ENCODE measurements at places on chromosomes 6 and 20.

- DNase-seq = no peak
Observed at GRCh38 chr6:37878150-37878710, 58.7 kb downstream of the ZFAND3 start.

DNA sequence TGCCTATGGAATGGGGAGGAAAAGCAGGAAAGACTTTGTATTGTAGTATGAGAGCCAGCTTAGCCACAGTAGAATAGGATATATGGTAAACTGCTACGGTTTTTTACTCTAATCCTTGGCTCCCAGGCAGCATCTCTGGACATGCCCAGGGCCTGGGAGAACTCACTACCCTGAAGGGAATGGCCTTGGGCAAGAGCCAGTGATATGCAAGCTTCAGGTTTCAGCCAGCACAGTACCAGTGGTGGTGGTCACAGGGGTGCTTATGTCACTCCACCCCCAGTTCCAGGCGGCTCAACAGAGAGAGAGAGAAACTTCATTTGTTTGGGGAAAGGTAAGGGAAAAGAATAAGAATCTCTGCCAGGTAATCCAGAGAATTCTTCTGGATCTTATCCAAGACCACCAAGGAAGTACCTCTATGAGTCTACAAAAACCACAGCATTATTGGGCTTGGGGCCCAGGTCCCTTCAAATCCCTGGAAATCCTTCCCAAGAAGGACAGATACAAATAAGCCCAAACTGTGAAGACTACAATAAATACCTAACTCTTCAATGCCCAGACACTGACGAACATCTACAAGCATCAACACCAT lies 121.2 kb downstream of the THBS2 start:
- DNase-seq = no peak

DNA sequence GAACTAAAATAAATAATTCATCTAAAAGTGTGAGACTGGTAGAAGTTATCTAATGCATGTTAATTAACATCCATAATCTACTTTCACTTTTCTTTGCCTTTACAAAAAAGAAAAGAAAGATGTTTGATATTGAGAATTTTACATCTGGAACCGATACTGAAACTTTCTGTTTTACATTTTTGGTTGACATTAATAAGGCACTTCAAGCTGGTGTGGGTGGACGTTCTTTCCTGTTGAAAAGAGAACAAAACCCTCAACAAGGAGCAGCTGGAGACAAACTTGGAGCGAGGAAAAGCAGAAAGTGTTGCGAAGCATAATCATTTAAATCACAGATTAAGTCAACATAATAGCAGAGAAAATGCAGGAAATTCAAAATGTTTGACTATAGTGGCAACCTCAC lies 575.2 kb upstream of the ADGRB3 start:
- DNase-seq = no peak

- DNase-seq = no peak
Observed at GRCh38 chr6:56899311-56899710, 55.6 kb upstream of the BEND6 start.

GRCh38 chr20:40811004-40811403 lies 122.0 kb upstream of the MAFB start:
- DNase-seq = no peak
